Upper lobe of left lung (tissue), 6 donors: ENCODE measurements at places on chromosomes 4 and X. TPM values are rescaled to one million over a fixed set of nuclear protein-coding genes. Genes with fewer than 3 reads are reported as not detected.

DNA sequence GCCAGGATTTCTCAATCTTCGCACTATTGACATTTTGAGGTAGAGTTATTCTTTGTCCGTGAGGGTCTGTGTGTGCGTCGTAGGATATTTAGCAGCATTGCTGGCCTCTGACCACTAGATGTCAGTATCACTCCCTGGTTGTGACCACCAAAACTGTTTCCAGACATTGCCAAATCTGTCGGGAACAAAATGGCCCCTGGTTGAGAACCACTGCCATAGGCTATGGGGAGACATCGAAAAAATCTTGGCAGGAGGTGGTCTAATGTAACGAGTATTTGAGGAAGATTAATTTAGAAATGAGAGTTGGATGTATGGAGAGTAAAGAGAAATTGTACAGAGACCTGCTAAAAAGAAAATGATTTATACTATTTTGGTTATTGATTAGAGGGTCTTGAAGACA lies 108.4 kb downstream of the DOCK11 start:
- DNase-seq, result peak; percentile 45

Gene PAK3
- total RNA-seq, result 1.6 TPM

DNA sequence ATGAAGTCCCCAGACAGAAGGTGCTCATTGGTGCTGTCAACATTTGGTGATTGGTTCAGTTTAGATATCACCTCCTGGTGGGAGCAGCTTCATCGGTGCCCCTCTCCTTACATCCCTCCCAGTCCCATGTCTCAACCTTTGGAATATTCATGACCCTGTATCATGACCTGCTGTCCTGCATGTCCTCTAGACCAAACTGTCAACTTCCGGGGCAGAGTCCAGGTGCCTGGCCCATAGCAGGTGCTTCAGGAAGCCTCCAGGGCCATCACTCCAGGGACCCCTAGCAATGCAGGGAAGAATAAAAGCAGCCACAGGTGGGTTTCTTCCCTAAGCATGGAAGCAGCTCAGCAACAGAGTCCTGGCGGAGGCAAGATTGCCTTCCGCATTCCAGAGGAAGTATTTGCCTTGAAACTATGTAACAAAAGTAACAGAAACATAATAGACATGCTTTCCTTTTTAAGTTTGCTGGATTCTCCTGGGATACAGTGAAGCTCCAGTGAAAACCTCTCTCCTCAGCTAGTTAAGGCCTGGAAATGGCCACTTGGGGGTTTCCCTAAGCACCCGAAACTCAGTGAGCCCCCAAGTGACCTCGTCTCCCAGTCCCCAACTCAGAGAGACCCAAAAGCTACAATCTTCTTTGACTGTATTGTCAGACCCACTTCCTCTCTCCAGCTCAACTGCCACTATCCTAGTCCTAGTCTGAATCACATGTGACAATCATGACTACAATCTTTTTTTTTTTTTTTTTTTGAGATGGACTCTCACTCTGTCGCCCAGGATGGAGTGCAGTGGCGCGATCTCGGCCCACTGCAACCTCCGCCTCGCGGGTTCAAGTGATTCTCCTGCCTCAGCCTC lies 1.3 kb upstream of the ATP6AP1 start:
- DNase-seq, result no peak

Gene ADH7
- total RNA-seq, result not detected

DNA sequence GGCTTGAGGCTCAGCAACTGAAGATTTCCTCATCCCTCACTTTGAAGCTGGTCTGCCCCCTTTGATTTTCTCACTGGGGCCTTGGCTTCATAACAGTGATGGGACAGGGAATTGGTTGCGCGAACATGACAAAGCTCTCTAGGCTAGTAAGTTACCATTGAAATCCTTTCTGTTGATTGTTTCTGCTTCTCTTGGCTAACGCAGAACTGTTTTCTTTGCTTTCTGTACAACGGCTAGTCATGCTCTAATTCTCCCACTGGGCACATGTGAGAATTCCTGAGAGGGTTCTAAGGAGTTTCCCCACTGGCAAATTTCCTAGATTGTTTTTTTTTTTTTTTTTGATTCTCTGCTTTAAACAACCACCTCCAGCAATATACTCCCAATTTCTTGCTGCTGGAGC lies 738.6 kb downstream of the PCDH7 start:
- DNase-seq, result no peak

Gene GLRB
- 37.7 TPM for total RNA-seq

DNA sequence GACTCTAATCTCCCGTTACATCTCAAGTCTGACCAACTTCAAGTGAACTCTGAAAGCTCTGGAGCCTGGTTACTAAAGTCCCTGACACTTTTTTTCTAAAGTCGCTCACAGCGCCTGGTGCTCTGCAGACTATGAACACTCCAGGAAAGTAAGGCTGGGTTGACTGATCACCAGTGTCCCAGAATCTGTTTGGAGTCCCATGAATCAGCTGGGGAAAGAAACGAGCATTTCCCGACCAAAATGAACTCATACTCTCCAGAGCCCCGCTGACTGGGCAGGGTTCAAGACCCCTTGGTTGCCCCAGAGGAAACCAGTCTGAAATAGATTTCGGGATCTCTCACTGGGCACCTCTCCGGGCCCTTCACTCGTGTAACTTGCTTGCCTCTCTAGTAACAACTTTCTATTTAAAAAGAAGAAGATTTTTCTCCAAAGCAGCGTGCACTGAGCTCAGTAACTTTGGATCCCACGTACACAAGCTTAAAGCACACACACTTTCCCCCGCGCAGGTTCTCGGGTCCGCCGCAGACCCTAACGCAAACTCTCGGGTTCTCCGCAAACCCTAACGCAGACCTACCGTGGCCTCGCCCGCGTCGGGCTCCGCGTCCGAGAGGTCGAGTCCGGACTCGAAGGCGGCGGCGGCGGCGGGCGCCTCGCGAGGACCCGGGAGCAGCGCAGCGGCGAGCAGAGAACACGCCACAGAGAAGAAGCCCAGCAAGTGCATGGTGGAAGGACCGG lies 964 bp downstream of the VEGFC start:
- DNase-seq, result no peak

DNA sequence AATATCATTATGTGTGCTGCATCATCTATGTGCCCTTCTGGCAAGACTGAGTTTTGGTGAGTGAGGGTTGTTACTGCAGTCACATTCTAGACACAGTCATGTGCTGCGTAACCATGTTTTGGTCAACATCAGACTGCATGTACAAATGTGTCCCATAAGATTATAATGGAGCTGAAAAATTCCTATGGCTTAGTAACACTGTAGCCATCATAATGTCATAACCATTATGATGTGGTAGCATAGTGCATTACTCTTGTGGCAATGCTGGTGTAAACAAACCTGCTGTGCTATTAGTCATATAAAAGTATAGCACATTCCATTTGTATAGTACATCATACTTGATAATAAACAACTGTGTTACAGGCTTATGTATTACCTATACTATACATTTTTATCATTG lies 198.1 kb upstream of the NUDT6 start:
- no peak for DNase-seq

- DNase-seq, result no peak
These were observed 219.0 kb upstream of the PSAPL1 start for GRCh38 chr4:7653510-7654369.
